HT1080 (cell line): ENCODE measurements at places on chromosomes 1 and 21. TPM values are rescaled to one million over a fixed set of nuclear protein-coding genes. Genes with fewer than 3 reads are reported as not detected.

The GBP7 gene
- total RNA-seq = not detected in 2 replicates

DNA sequence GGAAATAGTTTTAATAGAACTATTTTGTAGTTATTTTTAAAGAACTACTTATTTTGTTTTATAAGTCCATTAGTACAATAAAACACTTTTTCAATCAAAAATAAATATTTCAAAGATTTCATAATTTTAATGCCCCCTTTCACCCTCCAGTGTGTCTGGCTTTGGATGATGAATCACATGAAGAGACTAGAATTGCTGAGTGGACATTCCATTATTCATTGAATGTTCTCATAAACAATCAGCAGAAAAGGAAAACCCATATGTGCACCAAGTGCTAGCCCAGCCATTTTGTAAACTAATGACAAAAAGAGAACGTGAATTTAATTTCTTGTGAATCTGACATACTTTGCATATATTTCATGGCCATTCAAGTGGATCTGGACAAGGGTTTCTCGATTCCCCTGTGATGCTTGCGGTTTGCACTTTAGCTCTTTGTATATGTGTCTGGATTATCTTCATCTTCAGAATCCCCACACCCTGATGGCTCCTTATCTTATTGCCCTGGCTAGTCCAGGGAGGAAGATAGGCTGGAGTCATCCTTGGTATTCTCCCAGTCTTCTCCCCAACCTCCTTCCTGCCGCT is 20.7 kb upstream of the CHIA start:
- DNase-seq = no peak

DNA sequence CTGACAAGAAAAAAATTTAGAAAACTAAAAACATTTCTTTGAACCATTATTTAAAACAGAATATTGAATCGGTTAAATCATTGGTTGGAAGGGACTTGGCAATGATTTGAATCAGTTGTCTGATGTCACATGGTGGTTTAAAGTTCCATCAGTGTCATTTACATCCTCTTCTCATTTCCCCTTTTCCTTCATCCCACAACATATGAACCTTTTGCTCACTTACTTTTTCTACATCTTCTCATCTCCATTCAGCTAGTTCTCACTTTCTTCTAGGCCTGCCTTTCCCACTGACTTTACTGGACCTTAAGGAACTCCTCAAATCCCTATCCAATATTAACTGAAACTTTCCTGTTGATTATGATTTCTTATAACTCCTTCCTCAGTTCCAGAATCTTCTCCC is 58.5 kb downstream of the PHACTR4 start:
- no peak for DNase-seq

- no peak for DNase-seq
These were observed 20.9 kb upstream of the RPL11 start for GRCh38 chr1:23670709-23671108.

DNA sequence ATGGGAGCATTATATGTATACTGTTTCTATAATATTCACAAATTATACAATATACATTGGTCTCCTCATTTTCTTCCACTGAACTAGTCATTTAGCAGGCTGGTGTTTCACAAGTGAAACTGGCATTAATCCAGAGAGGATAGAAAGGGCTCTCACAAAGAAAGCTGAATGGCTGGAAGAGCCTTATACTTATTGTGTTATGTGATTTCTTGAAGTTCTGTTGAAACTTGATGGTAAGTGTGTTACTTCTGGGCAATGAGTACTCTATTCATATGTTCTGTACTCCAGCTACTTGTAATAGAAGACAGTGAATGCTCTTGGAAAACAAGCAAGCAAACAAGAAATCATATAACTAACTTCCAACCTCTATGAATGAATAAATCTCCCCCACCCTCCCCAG is 14.9 kb downstream of the STX12 start:
- DNase-seq = no peak
